Activated CD8-positive, alpha-beta T cell treated with anti-CD3 and anti-CD28 coated beads for 36 hours (primary cell): ENCODE measurements at places on chromosomes 6 and 20. TPM values are rescaled to one million over a fixed set of nuclear protein-coding genes. Genes with fewer than 3 reads are reported as not detected.

- DNase-seq = no peak
Observed at GRCh38 chr20:41124451-41125094, 12.8 kb upstream of the PLCG1 start.

DNA sequence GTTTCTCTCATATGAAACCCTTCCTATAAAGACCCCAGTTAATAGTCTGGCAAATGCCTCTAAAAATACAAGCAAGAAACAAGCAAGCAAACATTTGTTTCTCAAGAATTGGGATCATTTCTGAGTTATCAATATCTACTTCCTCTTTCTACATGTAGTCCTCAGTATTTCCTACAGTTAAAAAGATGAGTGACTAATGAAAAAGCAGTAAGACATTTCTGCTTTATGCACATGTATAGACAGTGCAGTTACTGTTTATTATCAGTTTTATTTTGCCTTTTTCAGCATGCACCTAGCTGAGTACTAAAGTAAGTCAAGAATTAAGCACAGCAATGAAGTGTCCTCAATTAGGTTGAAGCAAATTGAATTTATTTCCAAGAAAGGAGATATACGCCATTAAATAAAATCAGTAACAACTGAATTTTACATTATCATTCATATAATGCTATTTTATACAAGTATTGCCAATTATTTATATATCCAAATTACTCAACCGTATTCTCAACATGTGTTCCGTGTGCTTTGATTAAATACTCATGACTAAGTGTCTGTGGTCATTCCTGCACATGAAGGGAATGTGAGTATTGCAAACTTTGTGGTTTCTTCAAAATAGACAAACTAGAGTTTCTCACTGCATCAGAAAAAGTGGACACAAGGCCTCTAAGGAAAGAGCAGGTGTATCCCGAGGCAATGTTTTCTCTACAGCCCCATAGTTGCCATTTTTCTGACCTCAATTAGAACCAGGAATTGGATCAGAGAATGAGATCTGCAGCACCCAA is 159.3 kb upstream of the MARCKS start:
- no peak for DNase-seq

GRCh38 chr6:27188885-27189418 is 58.5 kb upstream of the PRSS16 start:
- DNase-seq = peak; percentile 73

DNA sequence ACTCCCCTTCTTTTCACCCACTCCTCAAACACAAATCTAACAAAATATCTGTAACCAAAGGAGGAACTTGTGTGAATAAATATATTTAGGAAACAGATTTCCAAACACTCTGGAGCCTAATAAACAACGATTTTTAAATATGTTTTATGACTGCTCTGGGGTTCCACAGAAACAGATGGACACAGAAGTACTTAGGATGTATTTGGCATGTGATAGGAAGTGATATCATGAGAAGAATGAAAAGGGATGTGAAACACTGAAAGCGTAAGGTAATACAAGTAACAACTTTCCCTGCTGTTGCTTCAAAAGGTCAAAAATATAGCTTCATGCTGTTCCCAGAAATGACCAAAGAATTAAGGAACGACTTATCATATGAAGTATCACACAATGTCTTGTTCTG is 26.1 kb upstream of the ENPP1 start:
- no peak for DNase-seq

GRCh38 chr6:124110514-124110913 is 306.8 kb downstream of the NKAIN2 start:
- DNase-seq = no peak

- DNase-seq = no peak
Observed at GRCh38 chr6:170175644-170176135, 115.2 kb downstream of the DLL1 start.

GRCh38 chr6:160121981-160122380 is 366 bp downstream of the SLC22A1 start:
- no peak for DNase-seq

Gene FAM209A
- total RNA-seq = 0.83 TPM

Gene SNAP91
- not detected for total RNA-seq

Gene NRN1
- total RNA-seq = 5.9 TPM

Gene MYH7B
- 0.38 TPM for total RNA-seq
